ENCODE measurements at places on chromosomes 6 and 20.

DNA sequence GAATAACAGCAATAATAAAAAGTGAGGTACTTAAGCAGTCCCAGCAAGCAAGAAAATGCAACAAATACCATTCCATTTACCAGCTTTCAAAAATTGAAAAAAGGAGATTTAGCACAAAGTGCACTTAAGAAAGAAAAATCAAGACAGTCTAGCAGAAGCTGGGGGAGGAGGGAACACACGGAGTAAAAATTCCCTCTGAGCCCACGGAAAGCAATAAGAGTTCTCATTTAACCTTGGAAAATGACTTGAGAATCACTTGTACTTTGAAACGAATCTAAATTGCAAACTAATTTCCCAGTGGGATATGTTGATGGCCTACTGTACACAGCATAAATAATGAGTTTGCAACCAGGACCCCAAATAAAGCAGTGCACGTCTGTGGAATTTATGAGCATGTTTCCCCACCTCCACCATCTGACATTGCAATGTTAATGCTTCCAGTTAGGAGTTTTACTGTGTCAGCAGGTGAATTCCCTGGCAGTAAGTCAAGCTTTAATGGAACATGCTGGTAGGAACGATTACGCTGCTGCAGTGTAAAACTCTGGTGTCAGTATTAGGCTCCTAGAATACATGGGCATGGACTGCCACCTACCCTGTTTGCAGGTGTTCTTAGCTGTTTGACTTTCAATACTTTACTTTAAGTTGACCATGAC is 386.8 kb downstream of the HDGFL1 start:
- DNase-seq, result no peak

- DNase-seq, result no peak
Observed at GRCh38 chr6:44061375-44062104, 65.7 kb downstream of the MRPL14 start.

DNA sequence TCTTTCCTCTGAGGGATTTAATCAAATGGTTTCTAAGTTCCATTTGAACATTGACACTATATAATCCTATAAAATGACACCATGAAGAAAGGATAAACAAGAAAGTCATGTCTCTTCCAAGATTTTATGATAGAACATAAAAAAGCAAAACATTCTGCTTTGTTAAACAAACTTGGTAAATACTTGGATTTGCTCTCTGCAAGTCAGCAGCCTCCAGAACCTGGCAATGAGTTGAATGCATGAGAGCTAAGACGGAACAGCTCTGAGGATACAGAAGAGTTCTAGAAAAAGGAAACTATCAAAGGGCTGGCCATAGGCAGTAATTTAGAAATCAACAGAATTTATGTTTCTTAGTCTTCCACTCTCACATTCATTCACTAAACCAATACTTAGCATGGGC is 656.0 kb upstream of the ID4 start:
- DNase-seq, result no peak

GRCh38 chr6:132964868-132965382 is 150.6 kb downstream of the RPS12 start:
- no peak for DNase-seq

DNA sequence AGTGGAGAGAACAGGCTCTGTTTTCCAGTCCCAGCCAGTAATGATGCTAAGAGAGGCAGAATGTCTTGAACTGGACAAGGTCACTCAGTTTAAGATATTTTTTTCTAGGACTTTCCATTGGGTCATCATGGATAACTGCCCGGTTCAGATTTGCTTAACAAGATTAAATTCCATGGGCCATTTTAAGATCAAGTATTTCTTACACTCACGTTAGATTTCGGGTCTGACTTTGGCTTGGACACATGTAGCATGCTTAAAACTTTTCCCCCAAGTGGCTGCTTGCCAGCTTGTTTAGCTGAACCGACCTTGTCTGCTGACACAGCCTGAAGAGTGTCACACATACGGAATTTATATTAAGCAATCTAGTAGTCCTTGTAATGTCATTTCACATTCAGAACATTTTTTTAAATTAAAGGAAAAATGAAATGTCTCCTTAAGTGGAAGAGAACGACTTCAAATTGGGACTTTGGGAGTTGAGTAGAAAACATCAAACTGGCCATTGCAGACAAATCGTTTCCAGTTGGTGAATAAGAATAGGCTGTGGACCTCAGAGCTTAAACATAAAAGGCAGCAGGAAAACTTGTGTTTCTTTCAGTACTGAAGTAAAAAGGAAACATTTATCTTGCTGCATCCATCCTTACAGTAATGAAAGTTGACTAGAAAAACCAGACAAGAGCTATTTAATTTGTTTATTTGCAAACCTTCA is 29.0 kb downstream of the ARMC2 start:
- DNase-seq, result no peak

DNA sequence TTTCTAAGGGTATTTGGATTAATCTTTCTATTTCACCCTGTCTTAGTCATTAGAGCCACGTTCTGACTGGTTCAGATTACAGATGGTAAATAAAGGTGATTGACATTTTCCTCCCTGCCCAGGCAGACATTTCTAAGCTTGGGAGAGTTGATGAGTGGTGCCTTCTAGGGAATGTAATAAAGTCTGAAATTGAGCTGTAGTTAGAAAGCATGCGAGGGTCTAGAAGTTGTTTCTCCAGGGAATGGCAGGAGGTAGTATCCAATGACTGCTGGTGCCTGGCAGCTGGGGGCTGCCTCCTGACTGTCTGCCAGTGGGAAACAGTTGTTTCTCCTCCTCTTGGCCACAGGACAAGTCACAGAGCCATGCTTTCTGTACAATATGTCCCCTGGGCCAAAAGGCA is 14.6 kb downstream of the EDN3 start:
- DNase-seq, result no peak

- no peak for DNase-seq
Observed at GRCh38 chr6:93580446-93580845, 161.1 kb upstream of the EPHA7 start.

DNA sequence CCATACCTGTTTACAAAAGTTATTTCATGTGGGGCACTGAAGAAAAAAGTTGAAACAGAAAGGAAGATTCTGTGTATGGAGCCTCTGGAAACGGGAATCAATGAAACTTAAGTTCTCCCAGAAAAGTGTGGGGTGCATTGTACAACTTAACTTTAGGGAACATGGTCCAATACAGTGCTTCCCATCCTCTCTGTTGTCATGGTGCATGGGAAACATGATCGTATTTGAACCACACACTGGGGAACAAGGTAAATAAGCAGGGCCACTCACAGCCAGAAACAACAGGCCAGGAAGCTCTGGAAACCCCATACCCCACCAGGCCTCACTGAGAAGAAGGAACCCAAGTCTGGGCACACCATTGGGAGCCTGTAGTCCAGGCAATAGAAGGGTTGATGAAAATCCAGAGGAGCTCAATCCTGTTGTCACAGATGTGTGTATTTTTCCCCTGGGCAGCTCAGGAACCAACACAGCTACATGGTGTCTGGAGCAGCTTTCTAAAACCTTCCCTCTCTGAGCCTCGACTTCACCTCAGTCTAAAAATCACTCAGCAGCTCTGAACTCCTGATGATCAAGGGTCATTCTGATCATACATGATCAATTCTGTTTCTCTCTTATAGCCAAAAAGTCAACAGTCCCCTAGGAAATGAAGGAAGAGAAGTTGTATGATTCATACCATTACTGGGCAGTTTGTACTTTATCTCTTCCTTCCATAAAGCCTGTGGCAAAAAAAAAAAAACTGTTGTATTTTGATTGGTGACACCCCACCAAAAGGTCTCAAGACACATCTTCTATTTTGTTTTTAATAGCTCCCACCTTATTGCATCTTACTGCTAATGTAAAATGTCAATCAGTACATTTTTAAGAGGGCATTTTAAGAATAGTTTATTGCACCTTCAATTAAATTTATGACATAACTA is 198.5 kb upstream of the TAB2 start:
- DNase-seq, result no peak

GRCh38 chr6:36845233-36845632 is 6.0 kb upstream of the CPNE5 start:
- no peak for DNase-seq

DNA sequence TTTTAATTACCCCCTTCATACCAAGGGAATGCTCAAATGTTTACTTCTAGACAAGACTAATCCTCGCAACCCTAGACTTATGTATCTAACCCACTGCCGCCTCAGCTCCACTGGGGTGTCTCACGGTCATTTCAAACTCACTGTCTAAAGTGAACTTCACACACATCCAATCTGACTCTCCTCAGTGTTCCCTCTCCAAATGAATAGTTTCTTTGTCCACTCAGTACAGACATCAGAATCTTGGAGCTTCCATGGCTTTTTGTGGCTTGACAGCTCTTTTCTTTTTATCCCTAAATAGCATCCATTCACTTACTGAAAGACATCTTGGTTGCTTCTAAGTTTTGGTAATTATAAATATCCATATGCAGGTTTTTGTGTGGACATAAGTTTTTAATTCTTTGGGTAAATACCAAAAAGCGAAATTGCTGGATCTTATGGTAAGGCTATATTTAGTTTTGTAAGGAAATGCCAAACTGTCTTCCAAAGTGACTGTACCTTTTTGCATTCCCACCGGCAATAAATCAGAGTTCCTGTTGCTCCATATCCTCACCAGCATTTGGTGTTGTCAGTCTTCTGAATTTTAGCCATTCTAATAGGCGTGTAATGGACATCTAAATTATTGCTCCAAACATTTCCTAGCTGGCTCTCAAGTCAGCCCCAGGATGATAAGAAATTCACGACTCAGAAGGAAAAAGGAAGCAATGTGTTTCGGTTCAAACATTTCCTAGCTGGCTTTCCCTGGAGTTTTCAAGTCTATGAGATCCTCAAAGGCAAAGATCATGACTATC is 73.1 kb downstream of the DNAAF9 start:
- no peak for DNase-seq

- no peak for DNase-seq
Observed at GRCh38 chr6:101181006-101181405, 212.5 kb upstream of the GRIK2 start.

- DNase-seq, result no peak
Observed at GRCh38 chr20:57658447-57658832, 38.2 kb upstream of the ZBP1 start.

DNA sequence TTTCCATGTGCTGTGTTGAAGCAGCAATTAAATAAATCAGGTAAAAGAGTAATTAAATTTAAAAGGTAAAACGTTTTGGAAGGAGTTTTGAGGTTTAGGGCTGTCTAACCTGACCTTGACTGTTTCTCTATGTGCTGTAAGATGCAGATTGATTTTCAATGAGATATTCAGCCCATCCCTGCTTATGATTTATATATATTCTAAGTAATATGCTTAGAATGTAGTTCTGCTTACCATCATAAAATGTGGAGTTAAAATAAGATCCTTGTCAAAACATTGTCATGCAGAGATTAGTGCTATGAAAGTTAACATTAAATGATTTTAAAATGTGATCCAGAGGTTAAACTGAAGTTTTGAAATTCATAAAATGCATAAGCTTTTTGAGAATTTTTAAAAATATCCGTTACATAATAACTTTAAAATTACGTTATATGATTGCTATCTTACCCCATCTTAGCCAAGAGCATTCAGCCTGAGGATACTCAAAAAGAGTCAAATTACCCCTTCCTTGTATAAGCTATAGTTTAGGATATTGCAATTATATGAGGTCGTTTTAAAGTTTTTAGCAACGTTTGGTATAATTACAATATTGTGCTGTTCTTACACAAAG is 122.5 kb downstream of the MTHFD1L start:
- DNase-seq, result no peak

- DNase-seq, result no peak
Observed at GRCh38 chr6:159203304-159204005, 34.3 kb downstream of the FNDC1 start.

DNA sequence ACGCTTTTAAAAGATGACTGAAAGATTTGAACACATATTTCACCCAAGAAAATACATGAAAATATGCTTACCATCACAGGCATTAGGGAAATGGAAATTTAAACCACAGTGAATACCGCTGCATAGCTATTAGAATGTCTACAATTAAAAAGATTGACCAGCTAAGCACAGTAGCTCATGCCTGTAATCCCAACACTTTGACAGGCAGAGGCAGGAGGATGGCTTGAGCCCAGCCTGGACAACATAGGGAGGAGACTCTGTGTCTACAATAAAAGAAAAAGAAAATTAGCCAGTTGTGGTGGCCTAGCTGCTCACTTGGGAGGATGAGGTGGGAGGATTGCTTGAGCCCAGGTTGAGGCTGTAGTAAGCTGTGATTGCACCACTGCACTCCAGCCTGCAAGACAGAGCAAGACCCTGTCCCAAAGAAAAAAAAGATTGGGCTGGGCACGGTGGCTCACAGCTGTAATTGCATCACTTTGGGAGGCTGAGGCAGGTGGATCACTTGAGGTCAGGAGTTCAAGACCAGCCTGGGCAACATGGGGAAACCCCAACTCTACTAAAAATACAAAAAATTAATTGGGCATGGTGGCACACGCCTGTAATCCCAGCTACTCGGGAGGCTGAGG is 163.7 kb upstream of the AKAP12 start:
- no peak for DNase-seq

- DNase-seq, result no peak
Observed at GRCh38 chr20:14801591-14802325, 464.3 kb upstream of the FLRT3 start.

GRCh38 chr20:41411391-41411847 is 44.8 kb upstream of the EMILIN3 start:
- DNase-seq, result no peak

DNA sequence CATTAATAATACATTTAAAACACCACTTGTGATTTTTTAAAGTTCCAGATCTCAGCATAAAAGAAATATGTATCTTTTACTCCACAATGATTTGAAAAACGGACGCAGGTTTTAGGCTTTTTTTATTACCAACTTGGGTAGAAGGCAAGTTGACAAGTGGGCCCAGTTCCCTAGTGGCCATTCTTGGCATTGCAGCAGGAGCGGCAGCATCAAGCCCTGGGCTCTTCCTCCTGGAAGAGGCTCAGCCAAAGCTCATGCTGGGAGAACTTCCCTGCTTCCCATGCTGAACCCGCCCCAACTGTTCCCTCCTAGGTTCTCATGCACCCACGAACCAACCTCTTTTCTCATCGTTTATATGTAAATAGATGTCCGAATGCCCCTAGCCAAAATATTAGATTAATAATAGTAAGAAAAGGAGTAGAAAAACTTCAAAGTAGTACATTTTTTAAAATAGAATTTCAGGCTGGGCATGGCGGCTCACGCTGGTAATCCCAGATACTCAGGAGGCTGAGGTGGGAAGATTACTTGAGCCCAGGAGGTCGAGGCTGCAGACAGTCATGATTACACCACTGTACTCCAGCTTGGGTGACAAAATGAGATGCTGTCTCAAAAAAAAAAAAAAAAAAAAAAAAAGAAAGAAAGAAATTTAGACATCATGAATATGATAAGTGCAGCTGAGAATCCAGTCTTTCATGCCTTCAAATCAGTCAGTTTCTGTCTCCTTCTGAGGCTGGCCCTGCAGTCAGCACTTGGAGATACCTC is 18.2 kb upstream of the MYB start:
- DNase-seq, result no peak

GRCh38 chr6:1054653-1055014 is 257.3 kb upstream of the FOXQ1 start:
- DNase-seq, result no peak

DNA sequence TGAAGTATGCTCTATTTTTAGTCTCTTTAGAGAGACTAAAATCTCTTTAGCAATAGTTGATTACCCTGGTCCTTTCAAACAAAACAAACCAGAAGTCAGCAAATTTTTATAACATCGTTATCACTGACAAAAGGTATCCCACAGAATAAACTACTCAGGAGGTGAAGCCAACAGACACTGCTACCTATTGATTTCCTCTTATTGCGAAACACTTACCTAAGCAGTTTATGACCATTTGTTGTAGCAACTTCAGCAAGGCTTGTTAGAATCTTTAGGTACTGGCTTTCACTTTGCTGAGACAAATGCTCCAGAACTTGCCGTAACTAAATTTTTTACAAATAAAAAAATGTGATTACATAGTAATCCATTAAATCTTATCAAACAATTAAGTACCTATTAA is 64.4 kb downstream of the HACE1 start:
- DNase-seq, result no peak

All from NCI-H1417 treated with DMSO at 0.1 percent for 48 hours (cell line).